ENCODE measurements at places on chromosomes 16 and 17. TPM values are rescaled to one million over a fixed set of nuclear protein-coding genes. Genes with fewer than 3 reads are reported as not detected.

Gene ZG16
- not detected for total RNA-seq

Gene SEPTIN12
- total RNA-seq = not detected

Gene CYGB
- total RNA-seq = 0.81 TPM

Gene RAB26
- 3.9 TPM for total RNA-seq

Gene PTX4
- total RNA-seq = not detected

Gene GAST
- not detected for total RNA-seq

All from A549 treated with DMSO at 1 μM for 4 hours (cell line).